SK-N-SH (cell line): ENCODE measurements at places on chromosomes 16 and 17.

- no peaks in the 10 kb centered on the region for H3K27me3 ChIP-seq
- H3K4me1 ChIP-seq = no peaks in the 10 kb centered on the region
These were observed 1.9 kb upstream of the ERBB2 start for GRCh38 chr17:39697961-39698360.

- H3K4me1 ChIP-seq = no peaks in the 10 kb centered on the region
- no peak overlapping the region for H3K27ac ChIP-seq
- H3K4me3 ChIP-seq = no peak overlapping the region
- no peak for DNase-seq
- no peaks in the 10 kb centered on the region for H3K27me3 ChIP-seq
These were observed 143.7 kb downstream of the CDH8 start for GRCh38 chr16:61892531-61892930.

- H3K4me1 ChIP-seq = no peaks in the 10 kb centered on the region
- H3K4me3 ChIP-seq = no peak overlapping the region
- H3K27me3 ChIP-seq = peaks cover 7% of the 10 kb centered on the region
- no peaks in the 10 kb centered on the region for H3K36me3 ChIP-seq
These were observed 137.4 kb downstream of the NPIPB5 start for GRCh38 chr16:22648141-22648540.

- no peaks in the 10 kb centered on the region for H3K36me3 ChIP-seq
- peaks cover 99% of the 10 kb centered on the region for H3K4me1 ChIP-seq
- peak; percentile 73 for DNase-seq
- no peaks in the 10 kb centered on the region for H3K27me3 ChIP-seq
- H3K27ac ChIP-seq = peak overlapping the region; percentile 86
- H3K4me3 ChIP-seq = no peak overlapping the region
These were observed 283.1 kb downstream of the SEC14L1 start for GRCh38 chr17:77423589-77424451.

DNA sequence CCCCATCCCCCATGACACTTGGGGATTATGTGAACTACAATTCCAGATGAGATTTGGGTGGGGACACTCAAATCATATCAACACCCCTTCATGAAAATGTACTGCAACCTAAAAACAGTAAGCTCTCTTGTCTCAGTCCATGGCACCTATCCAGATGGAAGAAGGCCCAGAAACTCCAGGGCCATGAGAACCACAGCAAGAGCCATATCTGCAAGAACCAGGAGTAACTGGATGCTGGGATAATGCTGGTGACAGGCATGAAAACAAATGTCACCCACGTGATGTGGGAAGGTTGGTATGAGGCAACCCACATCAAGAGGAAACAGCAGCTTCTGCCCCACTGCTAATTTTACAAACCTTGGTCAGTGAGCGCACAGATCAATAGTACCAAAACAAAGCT lies 400.1 kb upstream of the ERCC4 start:
- no peaks in the 10 kb centered on the region for H3K27me3 ChIP-seq
- no peaks in the 10 kb centered on the region for H3K36me3 ChIP-seq
- no peak for DNase-seq

DNA sequence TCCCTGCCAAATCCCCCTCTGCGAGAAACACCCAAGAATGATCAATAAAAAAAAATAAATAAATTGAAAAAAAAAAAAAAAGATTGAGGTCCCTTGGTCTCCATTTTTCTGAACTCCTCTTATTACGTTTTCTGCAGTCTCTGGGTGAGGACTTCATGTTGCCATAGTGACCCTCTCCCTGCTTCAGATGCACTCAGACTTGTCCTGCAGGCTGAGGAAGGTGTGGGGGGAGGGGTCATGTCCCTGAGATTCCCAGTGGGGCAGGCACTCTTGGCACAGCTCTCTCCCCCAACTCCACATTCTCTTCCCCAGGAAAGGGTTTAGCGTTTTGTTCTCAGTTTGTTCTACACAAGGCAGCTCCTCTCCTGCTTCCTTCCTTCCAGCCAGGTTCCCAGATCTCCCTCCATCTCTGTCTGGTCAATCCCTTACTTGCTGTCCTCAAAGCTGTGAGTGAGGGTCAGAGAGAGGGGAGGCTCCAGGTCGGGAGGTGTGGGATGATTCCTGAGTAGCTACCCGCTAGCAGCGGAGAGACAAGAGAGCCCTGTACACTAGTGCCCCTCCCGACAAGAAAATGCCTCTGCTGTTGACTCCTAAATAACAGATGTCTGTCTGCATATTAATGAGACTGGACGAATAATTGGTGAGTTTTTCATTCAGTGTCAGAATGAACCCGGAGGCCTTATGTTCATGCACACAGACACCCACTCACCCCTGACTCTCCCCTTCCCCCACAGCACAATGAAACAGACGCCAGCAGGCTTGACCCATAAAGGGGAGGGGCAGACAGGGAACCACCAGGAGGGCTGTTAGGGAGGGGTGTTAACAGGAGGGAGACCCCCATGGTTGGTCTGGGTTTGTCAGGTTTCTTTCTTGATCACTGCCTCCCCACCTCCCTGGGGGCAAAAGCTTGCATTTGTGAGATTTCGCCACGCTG lies 9.2 kb downstream of the RND2 start:
- no peak overlapping the region for H3K4me3 ChIP-seq
- H3K27me3 ChIP-seq = no peaks in the 10 kb centered on the region
- no peaks in the 10 kb centered on the region for H3K4me1 ChIP-seq

DNA sequence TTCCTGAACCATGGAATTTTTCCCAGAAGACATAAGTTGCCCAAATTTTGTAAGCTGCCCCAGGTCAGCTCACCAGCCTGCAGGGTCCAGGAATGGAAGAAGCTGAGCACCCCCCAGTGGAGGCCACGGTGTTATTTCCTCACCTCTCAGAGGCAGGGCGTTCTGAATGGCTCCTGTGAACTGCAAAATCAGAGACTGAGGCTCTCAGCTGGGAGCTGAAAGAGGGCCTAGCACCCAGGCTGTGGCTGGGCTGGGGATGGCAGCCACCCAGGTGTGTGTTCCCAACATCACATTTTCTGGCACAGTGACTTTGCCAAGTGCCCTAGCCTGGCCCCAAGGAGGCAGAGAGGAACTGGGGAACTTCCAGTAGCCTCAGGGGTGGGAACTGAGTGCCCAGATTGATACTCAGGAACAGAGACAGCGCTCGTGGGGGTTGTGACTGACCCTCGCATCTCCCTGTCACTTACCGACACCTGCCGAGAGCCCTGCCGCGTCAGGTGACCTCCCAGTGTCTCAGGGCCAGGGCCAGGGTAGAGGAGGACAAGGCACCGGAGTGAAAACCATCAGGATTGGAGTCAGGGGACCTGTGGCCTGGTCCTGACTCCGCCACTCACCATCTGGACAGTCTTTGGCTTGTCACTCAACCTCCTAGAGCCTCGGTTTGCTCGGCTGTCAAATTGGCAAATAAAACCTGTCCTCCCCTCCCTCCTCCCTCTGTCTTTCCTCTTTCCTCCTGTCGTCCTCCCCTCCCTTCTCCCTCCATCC lies 11.3 kb downstream of the CACNG4 start:
- no peak for DNase-seq
- no peaks in the 10 kb centered on the region; the same call in 1 of the 2 replicates for H3K36me3 ChIP-seq
- no peak overlapping the region for H3K27ac ChIP-seq
- H3K4me3 ChIP-seq = no peak overlapping the region
- no peaks in the 10 kb centered on the region for H3K27me3 ChIP-seq
- peaks cover 5% of the 10 kb centered on the region; the same call in 1 of the 2 replicates for H3K4me1 ChIP-seq

DNA sequence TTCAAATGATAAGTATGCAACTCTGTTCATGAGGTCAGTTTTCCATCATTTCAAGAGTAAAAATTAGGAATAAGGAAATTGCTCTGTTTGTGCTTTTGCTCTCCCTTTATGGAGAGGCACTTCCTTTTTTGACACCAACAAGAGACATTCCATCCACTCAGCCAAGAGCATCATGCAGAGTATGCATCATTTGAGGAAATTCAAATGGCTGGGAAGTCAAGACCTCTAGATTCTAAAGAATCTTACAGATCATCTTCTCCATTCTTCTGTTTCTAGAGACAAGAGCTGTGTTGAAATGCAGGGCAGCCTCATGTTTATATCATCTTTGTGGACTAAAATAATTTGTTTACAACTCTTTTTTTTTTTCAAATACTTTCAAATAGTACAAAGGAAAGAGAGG lies 669.4 kb downstream of the CDH11 start:
- no peaks in the 10 kb centered on the region for H3K27me3 ChIP-seq
- DNase-seq = no peak
- no peak overlapping the region for H3K27ac ChIP-seq
- H3K4me3 ChIP-seq = no peak overlapping the region
- no peaks in the 10 kb centered on the region; the same call in 1 of the 2 replicates for H3K4me1 ChIP-seq

GRCh38 chr17:50194140-50194933 lies 7.1 kb downstream of the COL1A1 start:
- H3K27ac ChIP-seq = no peak overlapping the region
- no peak for DNase-seq
- peaks cover 98% of the 10 kb centered on the region for H3K36me3 ChIP-seq

- no peak overlapping the region for H3K4me3 ChIP-seq
- H3K36me3 ChIP-seq = no peaks in the 10 kb centered on the region
- H3K4me1 ChIP-seq = no peaks in the 10 kb centered on the region; the same call in 1 of the 2 replicates
- no peak overlapping the region for H3K27ac ChIP-seq
- DNase-seq = no peak
These were observed 38.9 kb upstream of the SNN start for GRCh38 chr16:11629071-11630030.

DNA sequence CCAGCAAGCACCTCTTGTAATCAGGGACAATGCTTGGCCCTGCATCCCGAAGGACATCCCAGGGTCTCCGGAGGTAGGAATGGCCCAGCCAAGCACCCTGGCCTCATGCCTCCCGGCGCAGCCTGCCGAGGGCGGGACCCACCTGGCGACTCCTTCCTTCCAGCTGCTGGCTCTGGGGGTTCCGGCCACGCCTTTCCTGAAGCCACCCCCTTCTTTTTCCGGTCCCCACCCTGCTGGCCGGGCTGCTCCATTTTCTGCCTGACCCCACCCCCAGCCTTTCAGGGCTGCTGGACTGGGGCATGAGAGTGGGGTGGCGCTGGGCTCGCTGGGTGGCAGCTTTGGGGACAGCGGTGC lies 22.5 kb upstream of the CIBAR2 start:
- DNase-seq = no peak
- H3K4me1 ChIP-seq = peaks cover 25% of the 10 kb centered on the region
- H3K36me3 ChIP-seq = no peaks in the 10 kb centered on the region
- H3K4me3 ChIP-seq = no peak overlapping the region

DNA sequence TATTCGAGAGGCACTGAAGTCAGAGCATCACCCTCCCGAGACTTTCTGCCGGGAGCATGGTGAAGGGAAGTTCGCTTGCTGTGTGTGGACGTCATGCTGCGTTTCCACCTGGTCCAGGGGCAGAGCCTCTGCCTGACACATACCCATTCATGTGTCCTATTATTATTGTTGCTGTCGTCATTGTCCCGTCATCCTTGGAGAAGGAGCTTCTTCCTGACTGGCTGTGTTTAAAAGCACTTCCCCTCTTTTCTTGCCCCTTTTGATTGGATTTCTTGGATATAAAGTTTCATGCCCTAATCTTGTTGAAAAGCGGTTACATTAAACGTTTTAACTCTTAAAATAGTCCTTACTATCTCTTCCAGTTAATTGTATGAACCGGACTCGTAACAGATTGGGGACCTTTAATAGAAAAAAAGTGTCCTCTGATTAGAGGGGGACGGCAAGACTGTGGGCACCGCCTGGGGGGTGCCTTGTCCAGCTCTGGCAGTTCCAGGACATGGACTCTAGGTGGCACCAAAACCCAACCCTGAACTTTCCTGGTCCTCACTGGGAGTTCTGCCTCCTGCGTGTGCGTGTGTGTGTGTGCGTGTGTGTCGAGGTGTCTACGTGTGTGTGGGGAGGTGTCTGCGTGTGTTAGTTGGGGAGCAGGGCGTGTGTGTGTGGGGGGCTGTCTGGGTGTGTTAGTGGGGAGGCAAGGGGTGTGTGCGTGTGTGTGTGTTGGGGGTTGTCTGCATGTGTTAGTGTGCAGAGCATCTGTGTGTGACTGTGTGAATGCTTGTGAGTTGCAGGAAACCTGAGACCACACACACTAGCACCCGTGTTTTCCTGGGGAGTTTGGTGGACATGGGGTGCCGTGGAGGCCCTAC lies 133.3 kb upstream of the CIBAR2 start:
- H3K4me1 ChIP-seq = no peaks in the 10 kb centered on the region
- no peak overlapping the region for H3K4me3 ChIP-seq
- peak overlapping the region; percentile 59 for H3K27ac ChIP-seq
- H3K27me3 ChIP-seq = no peaks in the 10 kb centered on the region
- H3K36me3 ChIP-seq = no peaks in the 10 kb centered on the region
- DNase-seq = peak; percentile 82

DNA sequence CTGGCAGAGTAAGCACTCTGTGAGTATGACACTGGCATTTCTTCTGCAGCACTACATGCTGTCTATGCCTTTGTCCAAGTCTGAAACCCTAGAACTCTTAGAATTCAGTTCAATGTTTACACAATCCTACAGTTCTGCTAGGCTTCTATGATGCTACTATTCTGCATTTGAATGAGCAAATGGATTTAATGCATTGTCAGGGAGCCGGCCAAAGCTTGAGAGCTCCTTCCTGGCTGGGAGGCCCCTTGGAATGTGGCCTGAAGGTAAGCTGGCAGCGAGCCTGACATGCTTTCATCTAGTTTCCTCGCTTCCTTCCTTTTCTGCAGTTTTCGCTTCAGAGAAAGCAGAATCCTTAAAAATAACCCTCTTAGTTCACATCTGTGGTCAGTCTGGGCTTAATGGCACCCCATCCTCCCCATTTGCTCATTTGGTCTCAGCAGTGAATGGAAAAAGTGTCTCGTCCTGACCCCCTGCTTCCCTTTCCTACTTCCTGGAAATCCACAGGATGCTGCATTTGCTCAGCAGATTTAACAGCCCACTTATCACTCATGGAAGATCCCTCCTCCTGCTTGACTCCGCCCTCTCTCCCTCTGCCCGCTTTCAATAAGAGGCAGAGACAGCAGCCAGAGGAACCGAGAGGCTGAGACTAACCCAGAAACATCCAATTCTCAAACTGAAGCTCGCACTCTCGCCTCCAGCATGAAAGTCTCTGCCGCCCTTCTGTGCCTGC lies at the start of gene CCL2:
Gene CCL2 (plus strand): TSS at position 635 of the 730 bp plus-strand sequence. CDS start 65 bp downstream, at position 700.
- peak; percentile 42 for DNase-seq
- no peaks in the 10 kb centered on the region for H3K36me3 ChIP-seq
- no peaks in the 10 kb centered on the region for H3K27me3 ChIP-seq
- peak within 1 kb of the TSS; percentile 98 for H3K27ac ChIP-seq
- peaks cover 38% of the 10 kb centered on the region for H3K4me1 ChIP-seq

DNA sequence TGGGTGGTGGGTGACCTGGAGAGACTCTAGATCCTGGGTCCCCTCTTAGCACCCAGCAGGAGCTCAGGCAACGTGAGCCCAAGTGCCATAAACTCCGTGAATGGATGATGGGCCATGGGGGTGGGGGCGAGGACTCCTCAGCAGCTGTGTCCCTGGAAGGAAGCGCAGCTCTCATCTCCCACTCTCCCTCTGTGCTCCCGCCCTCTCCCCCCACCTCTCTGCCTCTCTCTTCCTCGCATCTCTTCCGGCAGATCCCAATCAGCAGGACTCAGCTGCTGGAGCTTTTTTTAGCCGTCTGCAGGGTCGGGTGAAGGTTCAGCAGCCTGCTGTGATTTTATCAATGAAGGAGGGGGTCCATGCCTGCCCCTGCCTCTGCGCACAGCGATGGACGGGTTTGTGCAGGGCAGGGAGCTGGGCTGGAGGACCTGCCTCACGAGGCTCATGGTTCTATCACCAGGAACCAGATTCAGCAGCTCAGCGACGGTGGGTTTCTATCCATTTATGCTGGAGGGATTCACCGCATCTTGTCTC lies 8.3 kb downstream of the CCR7 start:
- H3K27me3 ChIP-seq = no peaks in the 10 kb centered on the region; the same call in 1 of the 2 replicates
- peak; percentile 76 for DNase-seq
- H3K27ac ChIP-seq = no peak overlapping the region
- no peak overlapping the region for H3K4me3 ChIP-seq
- H3K4me1 ChIP-seq = peaks cover 71% of the 10 kb centered on the region; the same call in 1 of the 2 replicates
